NCI-H510A (cell line): ENCODE measurements at places on chromosomes 4 and X.

DNA sequence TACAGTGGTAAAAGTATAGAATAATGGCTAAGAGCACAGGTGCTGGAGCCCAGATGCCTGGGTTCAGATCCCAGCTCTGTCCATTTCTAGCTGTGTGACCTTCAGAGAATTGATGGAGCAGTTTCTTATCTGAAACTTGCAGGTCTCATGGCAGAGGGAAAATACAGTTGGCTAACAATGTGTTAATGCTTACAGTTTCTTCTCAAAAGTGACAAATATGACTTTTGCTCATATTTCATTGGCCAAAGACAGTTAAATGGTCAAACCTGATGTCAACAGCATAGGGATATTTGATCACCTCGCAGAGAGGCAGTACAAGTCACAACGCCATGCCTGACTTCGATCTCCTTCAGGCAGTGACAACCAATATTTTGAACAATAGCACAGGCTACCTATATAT, 60.2 kb upstream of the LCORL start:
- DNase-seq = no peak

DNA sequence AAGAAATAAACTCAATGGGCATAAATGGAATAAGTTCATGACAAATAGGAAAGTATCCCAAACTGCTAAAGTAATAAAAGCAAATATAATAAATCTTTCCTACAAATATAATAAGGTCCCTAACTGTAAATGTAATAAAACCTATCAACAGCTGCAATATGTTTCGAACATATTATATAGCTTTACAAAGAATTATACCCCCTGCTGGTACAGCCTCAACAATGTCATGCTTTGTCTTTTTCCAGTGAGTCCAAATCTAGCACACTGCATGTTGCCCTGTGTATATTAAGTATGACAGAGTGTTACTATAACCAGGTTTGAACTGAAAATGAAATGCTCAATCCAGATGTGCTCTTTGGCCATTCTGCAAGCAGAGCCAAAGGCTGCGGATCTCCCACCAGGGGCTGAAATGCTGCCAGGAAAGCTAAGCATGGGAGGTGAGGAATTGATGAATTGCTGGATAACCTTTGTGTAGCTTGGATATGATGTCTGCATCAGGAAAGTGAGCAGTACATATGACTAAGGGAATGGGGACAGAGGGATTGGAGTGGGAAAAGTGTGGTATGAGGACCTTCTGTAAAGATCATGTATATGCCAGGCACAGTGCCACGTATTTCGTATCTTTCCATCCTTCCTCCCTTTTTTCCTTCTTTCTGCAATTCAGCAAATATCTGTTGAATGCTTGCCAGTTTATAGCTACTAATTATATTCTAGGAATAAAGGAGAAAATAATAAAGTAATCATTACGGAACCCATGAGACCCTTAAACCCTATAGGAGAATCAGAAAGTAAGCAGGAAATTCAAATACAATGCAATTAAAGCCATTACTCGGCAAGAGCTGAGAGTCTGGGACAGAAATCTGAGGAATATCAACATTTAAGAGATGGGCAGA, 954.6 kb upstream of the LCORL start:
- no peak for DNase-seq

GRCh38 chrX:39836802-39837420, 260.8 kb downstream of the BCOR start:
- no peak for DNase-seq

GRCh38 chr4:110071466-110071865, 126.9 kb downstream of the ELOVL6 start:
- DNase-seq = no peak

DNA sequence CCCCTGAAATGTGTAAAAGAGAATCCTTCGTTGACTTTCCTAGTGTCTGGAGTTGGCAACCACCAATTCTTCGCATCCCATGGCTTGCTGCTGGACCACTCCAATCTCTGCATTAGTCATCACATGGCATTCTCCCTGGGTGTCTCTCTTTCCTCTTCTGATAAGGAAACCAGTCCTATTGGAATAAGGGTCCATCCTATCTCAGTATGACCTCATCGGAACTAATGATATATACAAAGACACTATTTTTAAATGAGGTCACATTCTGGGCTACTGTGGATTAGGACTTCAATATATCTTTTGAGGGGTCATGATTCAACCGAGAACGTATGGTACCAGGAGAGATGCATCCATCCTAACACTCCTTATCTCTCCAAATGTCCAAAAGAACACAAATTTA, 259.1 kb upstream of the CPEB2 start:
- DNase-seq = no peak

GRCh38 chr4:83317671-83318070, 17.0 kb downstream of the HPSE start:
- no peak for DNase-seq

DNA sequence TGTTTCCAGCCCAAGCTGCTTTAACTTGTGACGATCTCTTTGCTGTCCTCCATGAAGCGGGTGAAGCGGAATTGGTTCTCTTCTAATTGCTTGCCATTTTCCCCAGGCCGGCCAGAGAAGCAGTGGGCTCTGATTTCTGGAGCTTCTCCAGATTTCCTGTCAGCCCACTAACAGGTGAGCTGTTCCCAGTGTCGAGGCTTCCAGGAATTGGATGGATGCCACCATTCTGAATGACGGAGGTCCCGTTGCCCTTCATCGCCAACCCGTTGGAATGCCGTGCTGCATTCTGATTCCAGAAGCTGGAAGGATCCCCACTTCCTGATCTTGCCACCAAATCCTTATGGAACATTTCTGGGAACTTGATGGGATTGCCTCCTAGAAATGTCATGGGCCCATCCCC, 31.0 kb downstream of the PAGE1 start:
- DNase-seq = no peak

GRCh38 chrX:70478526-70479245, 34.1 kb downstream of the DLG3 start:
- DNase-seq = no peak

DNA sequence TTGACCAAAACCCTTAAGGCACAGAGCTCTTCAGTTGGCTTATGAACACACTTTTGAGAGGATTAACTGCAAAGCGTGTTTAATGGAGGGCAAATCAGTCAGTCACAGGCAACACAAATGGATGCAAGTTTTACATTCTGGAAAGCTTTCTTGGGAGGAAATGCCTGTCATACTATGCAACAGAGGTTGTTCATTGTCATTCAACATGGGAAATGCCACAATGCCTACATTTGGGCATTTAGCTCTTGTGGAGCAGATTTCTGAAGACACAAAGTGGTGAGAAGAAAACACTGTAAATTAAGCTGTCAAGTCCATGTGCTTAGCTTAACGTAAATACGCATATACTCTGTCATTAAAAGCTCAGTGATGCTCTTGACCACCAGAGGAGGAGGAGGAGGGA, 41.1 kb downstream of the CBLL2 start:
- no peak for DNase-seq

DNA sequence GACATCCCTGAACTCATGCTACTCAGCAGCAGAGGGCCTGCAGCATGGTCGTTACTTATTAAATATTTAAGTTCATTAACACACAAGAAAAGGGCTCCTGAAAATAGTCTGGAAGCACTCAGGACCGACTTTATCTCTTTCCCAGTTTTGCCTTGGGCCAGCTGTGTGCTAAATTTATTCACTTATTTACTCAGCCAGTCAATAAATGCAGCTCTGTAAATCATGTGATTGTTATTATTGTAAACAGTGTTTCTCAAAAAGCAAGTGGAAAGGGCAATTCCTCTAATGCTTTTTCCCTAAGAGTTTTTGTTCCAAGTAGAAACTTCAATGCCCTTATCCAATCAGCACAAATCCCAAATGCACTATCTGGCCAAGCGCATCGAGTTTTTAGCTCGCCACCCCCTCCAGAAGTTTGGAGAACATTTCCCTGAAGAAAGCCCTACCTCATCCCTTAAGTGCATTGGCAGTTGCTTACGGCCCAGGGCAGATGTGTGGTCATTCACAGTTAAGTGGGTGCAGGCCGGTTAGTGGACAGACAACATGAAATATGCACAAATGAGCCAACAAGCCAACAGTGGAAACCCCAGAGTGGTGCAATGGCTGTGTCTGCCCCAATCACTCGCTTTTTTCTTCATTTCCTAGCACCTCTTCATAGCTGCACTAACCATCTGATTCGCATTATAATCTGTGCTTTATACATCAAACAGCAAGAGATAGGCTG, 125.8 kb downstream of the SMIM20 start:
- no peak for DNase-seq

DNA sequence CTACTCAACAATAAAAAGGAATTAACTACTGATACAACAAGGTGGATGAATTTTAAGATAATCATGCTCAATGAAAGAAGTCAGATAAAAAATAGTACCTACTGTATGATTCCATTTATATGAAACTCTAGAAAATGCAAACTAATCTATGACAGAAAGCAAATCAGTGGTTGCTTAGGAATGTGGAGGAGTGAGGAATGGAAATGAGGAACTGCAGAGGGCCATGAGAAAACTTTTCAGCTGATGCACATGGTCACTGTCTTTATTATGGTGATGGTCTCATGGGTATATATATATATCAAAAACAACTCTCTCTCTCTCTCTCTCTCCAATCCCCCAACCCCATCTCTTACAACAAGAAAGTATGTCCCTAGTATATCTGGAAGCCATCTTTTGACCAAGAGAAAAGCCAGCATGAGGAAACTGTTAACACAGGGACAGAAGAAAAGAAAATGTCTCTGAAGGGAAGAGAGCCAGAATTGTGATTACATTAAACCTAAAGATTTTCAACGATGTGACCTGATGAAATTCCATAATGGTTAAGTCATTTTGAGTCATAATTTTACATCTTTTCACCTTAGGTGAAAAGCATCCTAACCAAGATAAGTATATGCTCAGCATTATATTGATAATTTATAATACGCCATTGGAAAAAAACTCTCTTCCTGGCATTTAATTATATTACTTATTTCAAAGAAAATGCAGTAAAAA, 8.5 kb upstream of the NFKB1 start:
- DNase-seq = no peak

DNA sequence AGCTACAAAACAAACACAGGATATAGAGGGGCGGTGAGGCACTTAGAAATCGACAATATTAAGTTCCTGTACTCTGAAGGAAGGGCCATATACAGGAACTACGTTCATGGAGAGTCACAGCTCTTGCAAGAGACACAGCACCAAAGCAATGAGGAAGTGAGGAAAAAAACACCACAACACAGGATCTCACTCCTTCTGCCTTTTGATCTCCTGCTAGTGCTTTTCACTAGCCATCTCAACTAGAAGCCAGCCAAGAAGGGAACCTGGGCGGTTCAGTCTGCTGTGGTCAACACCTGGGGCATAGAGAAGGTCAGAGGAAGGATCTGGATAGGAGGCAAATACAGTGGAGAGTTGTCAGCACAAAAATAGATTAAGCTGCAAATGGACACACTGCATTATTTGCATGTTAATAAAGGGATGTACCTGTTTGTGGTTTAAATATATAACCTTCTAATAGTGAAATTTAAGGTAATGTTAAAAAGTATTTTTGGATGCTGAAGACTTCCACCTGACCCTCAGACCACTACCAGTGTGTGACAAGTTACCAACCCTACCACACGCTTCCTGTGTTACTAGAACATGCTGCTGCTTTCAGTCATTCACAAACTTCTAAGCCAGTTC, 104.6 kb downstream of the DTHD1 start:
- no peak for DNase-seq

DNA sequence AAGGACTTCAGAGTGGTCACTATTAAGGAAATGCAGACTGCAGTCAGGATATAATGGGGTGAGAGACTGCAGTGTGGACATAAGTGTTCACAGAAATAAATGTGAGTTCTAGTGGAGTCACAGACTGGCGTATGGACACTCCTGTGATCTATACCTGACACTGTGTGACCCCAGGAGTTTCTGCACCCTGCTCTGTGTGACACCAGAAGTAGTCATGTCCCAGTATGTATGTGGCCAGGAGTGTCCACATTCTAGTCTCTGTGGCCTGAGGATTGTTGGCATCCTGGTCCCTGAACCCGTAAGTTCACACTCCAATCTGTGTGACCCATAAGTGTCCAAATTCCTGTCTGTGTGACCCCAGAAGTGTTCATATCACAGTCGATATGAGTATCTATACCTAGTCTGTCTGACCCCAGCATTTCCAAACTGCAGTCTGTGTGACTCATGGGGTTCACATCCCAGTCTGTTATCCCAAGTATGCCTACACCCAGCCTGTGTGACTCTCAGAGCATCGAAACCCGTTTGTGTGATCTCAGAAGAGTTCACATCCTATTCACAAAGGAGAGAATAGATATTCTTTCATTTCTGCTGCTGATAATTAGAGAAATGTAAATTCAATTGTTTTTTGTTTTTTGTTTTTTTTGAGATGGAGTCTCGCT, 16.3 kb downstream of the WDR13 start:
- no peak for DNase-seq

DNA sequence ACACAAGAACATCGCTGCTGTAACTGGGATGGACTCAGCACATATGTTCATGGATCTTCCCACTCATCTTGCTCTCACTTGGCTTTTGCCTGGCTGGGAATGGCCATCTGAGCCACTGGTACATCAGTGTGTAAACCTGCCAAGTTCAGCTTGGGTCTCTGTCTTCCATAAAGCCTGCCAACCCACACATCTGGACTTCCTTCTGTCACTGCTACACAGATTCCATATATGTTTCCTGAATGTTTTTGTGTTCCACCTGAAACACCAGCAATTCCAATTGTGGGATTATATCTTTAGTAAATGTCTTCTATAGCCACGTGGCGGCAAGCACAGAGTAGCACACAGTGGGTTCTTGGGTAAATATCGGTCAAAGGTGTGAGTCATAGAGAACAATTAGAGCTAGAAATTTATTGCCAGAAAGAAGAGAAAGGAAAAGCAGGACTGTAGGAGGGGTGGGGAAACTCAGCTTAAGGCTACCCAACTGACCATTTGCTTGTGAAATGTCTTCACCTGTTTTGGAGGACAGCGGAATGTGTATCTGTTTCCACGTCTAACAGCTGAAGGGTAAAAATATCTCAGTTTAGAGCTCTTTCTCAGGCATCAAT, 125.9 kb downstream of the MFAP3L start:
- no peak for DNase-seq

GRCh38 chrX:28876408-28876807, 289.2 kb downstream of the IL1RAPL1 start:
- no peak for DNase-seq

DNA sequence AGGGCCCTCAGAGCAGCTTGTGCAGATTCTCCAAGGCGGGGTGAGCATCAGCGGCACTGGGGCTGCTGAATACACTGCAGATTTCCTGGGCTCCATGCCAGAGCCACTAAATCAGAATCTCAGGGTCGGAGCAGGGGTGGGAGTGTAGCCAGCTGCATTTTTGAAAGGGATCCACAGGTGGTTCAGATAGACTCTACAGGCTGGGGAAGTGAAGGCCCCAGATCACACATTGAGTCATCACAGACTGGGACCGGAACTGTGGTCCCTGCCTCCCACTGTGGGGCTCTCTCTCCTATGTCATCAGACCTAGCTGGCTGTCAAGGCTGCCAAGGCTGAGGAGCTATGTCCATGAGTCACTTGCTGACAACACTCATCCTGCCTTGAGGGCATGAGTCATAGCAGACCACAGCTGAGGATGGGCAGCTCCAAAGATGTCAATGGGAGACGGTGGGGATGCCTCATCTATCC, 162.3 kb upstream of the MAMLD1 start:
- DNase-seq = no peak
